ENCODE measurements at places on chromosomes 7 and 10. TPM values are rescaled to one million over a fixed set of nuclear protein-coding genes. Genes with fewer than 3 reads are reported as not detected.

ADARB2 gene
- not detected for polyA plus RNA-seq

GRCh38 chr10:3829156-3830050, 44.4 kb upstream of the KLF6 start:
- DNase-seq: no peak

- peak; percentile 17 for DNase-seq
These were observed 17.3 kb upstream of the CSGALNACT2 start for GRCh38 chr10:43120929-43121314.

- DNase-seq: no peak
These were observed 203.8 kb upstream of the SVIL start for GRCh38 chr10:29838539-29838938.

GRCh38 chr7:531777-532176, 12.1 kb upstream of the PDGFA start:
- no peak for DNase-seq

C1QL3 gene
- polyA plus RNA-seq: not detected

DNA sequence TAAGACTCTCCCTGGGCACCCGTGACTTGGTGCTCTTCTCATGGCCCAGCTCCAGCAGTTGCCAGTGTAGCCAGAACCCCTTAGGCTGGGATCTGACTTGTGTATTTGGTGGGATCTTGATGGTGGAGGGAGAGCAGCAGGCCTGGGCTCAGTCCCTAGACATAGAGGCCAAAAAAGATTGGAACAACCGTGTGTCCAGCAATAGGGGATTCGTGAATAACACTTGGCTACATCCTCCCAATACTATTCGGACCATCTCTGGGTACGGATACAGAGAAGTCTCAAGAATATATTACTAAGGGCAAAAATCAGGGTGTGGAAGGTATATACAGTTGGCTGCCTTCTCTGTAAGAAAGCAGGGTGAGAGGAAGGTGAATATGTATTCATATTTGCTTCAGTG, 17.2 kb downstream of the RBM20 start:
- no peak for DNase-seq

DNA sequence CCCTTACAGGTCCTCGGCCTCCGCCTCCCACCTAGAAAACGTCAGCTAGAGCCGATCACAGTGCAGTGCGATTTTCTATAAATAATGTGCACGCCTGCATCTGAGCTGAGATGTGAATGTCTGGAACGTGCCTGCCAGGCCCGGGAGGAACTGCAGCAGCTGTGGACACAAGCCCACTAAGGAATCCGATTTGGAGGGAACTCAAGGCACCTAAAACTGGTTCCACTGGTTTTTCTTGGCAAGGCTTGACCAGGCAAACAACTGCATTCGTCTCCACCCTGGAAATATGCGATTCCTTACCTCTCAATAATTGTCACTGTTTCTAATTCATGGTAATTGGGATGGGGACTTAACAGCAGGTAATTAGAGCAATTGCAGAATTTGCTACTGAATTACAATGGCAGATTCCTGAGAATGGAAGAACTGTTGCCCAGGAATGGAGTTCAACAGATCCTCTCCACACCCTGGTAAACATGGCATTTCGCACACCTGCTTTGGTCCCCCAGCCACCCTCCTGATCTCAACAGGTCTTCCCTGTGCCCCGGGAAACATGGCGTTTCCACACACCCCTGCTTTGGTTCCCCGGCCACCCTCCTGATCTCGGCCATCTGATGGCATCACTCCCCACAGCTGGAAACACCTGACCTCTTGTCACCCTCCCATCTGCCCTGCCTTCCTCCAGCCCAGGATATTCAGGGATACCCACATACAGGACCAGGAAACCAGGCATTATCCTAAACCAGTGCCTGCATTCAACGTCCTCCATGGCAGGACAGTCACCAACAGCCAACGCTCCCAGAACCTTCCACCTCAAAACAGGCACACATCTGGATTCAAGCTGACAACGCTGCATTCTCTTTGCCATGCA, 76.0 kb downstream of the DIP2C start:
- DNase-seq: no peak

GRCh38 chr7:91598791-91599190, 281.7 kb downstream of the MTERF1 start:
- DNase-seq: no peak

- DNase-seq: peak; percentile 25
These were observed 42.3 kb upstream of the MSRB2 start for GRCh38 chr10:23053036-23053435.

PKD2L1 gene
- not detected for polyA plus RNA-seq

GRCh38 chr7:11436316-11436715, 395.7 kb downstream of the THSD7A start:
- DNase-seq: peak; percentile 40

DNA sequence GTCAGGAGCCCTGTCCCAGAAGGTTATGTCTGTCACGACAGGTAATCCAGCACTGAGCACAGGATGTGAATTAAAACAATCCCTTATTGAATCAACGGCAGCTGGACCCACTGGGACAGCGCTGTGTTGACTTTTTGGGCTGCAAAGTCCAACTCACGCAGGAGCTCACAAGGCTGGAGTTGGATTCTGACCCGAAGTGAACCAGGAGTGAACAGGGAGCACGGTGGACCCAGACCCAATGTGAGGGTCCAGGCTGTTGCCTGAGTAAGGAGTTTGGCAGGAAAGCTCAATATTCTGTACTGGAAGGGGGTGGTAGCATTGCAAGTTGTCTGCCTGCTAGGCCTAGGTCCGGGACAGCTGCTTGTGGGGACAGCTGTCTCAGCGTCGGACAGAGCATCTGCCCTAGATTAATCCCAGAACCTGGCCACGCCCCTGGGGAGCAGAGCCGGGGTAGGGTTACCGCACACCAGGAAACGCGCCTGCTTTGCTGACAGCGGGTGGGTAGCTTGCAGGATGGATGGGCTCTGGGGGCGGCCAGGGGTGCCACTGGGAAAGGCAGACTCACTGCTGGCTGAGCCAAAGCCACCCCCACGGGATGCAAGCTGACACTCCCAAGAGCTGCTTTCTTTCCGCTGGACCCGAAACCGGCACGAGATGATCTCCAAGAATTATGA, 24.0 kb downstream of the COL26A1 start:
- DNase-seq: peak; percentile 23

DNA sequence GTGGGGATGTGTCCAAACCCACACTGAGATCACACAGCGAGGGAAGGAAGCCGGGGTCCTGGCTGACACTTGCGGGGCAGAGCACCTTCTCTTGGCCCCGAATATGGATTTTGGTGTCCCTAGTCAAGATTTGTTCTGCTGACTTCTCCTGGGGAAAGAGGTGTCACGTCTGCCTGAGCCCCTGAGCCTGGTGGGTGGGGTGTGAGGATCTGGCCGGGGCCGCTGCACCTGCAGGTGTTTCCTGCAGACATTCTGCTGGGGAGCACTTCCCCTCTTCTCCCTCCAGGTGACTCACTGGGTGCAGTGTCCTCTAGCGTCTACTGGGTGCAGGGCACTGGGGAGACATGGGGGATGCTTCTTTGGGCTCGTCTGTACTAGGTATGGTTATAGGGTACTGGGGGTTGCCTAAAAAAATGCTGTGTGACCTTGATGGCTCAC, 99.2 kb downstream of the GRK5 start:
- DNase-seq: no peak

GRCh38 chr10:70358446-70358845, 24.0 kb downstream of the LRRC20 start:
- DNase-seq: no peak

ANKRD1 gene
- 13.1 TPM for polyA plus RNA-seq

DNA sequence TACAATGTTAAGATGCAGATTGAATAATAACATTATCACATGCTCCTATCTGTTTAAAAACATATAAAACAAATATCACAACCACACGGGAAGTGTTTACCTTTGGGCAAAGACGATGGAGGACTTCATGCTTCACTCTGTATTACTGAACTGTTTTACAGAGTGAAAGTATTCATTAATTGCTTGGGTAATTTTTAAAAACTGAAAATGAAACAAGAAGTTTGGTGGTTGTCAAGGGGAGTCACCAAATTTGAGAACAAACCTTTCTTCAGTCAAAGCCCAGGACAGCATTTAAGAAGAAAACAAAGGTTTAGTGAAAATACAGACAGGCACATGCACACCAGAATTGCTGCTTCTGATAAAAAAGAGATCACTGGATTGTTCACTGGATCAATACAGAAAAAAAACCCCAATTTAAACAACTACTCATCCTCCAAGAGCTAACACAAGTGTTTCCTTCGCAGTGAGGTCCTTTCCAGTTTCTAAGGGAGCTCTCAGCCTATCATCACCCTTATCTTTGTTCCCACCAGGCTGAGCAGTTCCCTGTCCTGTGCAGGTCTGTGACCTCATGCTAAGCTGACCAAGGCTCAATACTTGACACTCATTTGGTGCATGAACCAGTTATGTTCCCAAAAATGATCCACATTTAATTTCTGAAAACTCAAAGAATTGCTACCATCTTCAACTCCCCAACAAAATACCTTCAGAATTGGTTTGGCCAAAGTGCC, 8.8 kb downstream of the PARP12 start:
- DNase-seq: no peak

GRCh38 chr10:27838361-27838760, 92.7 kb upstream of the MKX start:
- DNase-seq: peak; percentile 76

DNA sequence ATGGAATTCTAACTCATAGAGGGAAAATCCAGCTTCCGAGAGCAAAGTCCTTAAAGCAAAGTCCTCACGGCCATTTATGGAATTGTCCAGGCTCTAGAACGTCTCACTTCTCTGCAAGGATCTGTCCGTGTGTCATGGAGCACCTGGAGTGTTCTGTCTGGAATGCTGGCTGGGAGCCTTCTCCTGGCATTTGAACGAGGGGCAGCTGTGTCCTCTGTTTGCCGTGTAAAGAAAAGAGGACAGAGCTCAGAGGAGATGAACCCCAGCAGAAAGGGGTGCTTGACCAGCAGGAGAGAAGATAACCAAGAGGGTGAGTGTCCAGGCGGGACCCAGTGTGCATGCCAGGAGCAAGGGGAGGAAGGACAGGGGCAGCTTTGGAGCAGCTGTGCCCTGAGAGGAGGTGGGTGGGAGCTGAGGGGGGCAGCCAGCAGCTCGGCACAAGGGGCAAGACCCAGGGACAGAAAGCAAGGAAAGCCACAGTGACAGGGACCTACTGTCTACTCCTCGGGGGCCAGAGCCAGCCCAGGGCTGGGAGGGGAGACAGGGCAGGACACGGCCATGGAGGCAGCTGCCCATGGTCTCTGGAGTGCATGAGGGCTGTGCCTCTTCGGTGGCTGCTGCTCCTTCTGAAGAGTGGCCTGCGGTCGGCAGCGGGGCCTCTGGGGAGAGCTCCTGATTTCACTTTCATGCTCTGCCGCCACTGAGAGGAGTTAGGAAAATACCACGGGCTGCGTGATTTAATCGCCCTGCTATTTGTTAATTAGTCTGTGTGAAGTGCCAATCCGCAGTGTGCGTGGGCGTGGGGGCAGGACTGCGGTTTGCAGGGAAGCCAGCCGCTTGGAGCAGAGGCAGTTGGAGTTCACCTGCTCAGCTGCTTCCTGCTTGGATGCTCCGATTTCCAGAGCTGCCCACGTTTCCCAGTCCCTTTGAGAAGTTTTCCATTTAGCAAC, 149.3 kb upstream of the SHH start:
- DNase-seq: no peak

- DNase-seq: no peak
These were observed 73.2 kb downstream of the SFMBT2 start for GRCh38 chr10:7337431-7338171.

SPDYE6 gene
- not detected for polyA plus RNA-seq

GRCh38 chr10:30178356-30178964, 119.1 kb upstream of the JCAD start:
- DNase-seq: peak; percentile 65

NEUROG3 gene
- not detected for polyA plus RNA-seq

- peak; percentile 58 for DNase-seq
These were observed 109.2 kb downstream of the PIP4K2A start for GRCh38 chr10:22605168-22605567.

TSPAN13 gene
- 6.7 TPM for polyA plus RNA-seq

GRCh38 chr7:129550693-129551360, 48.5 kb downstream of the SMKR1 start:
- DNase-seq: no peak

HERPUD2 gene
- polyA plus RNA-seq: 35.5 TPM

GRCh38 chr10:79295563-79295962, 51.7 kb upstream of the PPIF start:
- DNase-seq: no peak

DNA sequence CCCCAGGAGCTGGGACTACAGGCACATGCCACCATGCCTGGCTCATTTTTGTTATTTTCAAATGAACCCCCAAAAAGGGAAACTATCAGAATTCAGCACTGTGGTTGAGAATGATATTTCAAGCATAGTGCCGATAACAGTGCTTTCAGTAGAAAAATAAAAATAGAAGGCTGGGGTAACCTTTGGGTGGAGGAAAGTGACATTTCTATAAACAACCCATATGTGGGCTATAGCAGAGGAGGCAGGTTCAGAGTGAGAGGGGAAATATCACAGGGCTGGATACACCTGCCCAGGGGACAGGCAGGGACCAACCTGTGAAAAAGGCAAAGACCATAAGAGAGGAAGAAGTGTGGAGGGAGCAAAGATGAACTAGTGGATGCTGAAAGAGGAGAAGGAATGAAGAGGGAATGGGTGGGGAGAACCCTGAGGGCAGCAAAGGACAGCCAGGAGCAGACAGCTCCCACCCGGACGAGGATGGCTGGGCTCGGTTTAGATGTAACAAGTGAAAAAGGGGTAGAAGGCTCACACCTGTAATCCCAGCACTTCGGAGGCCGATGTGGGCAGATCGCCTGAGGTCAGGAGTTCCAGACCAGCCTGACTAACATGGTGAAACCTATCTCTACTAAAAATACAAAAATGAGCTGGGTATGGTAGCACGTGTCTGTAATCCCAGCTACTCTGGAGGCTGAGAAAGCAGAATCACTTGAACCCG, 56.5 kb downstream of the MAP3K8 start:
- no peak for DNase-seq

DNA sequence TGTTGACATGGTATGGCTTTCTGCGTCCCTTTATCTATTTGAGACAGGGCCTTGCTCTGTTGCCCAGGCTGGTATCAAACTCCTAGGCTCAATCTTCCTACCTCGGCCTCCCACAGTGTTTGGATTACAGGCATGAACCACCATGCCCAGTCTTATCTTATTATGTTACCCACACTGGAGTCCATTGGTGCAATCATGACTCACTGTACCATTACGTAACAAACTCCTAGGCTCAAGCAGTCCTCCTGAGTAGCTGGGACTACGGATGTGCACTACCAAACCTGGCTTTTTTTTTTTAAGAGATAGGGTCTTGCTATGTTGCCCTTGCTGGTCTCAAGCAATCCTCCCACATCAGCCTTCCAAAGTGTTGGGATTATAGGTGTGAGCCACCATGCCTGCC, 66.7 kb downstream of the CCDC3 start:
- peak; percentile 38 for DNase-seq

GRCh38 chr7:8134089-8134733, 127.8 kb downstream of the ICA1 start:
- DNase-seq: peak; percentile 20

SPAM1 gene
- polyA plus RNA-seq: not detected

H2BK1 gene
- polyA plus RNA-seq: not detected

- DNase-seq: peak; percentile 92
These were observed 145.1 kb downstream of the PLXNA4 start for GRCh38 chr7:132430861-132431822.

PNLIP gene
- polyA plus RNA-seq: not detected

All from fibroblast of lung (primary cell).